ENCODE measurements at places on chromosomes 2 and 18.

DNA sequence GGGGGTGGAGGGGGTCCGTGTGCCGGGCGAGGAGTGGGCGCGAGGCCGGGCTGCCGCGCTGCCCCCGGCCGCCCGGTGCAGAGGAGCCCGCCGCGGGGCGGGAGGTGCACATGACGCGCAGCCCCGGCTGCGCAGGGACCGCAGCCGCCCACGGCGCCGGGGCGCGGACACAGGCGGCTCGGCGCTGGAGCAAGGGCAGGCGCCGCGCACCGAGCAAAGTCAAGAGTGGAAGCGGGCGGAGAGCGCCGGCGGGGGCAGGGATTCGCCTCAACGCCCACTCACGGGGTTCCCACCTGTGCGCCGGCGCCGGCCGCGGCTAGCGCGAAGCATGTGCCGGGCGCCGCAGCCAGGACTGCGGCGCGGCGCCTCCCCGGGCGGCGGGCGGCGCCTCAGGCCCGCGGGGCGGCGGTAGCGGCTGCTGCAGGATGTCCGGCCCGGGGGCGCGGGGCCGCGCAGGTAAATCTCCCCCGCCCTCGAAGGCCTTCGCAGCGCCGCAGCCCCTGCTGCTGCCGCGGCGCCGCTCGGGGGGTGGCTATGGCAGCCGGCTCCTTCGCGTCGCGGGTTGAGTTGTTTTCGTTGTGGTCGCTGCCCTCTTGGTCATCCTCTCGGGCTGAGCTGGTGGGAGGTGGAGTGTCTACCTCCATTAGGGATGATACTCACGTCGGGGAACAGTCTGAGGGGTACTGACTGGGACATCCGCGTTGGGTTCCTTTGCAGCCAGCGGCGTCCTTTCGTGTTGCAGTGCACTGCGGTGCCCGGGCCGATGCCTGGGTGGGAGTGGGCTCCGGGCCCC is 216.3 kb upstream of the DTNA start:
- peak; percentile 17 for DNase-seq

GRCh38 chr2:122831649-122832048 is 1076.2 kb downstream of the TSN start:
- no peak for DNase-seq

- DNase-seq = no peak
These were observed 302.1 kb downstream of the LPIN1 start for GRCh38 chr2:12048550-12048949.

- no peak for DNase-seq
These were observed 493.4 kb upstream of the FSIP2 start for GRCh38 chr2:185245216-185245615.

GRCh38 chr2:204027091-204027490 is 90.5 kb downstream of the ICOS start:
- no peak for DNase-seq

DNA sequence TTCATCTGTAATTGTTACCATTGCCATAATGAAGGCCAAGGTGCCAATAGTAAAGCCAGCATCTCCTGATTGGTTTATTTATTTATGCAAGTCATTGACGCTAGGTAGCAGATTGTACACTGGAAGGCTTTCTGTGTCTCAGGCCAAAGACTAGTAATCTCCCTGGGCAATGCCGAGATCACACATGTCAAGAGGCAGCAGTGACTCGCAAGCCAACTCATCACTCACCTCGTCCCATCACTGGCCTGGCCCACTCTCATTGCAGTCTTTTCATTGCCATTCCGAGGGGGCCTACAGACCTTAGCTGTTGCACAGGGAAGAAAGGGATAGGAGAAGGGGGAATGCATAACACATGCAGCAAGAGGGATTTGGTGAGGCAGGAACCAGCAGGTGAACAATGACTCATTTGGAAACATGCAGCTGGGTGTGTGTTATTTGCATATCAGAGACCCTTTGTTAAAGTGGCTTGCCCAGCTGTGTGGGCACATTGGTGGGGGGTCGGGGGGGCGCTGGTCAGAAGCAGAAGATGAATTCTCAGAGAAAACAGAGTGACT is 448.7 kb upstream of the HNRNPA3 start:
- no peak for DNase-seq

- DNase-seq = no peak
These were observed 5.6 kb downstream of the METTL5 start for GRCh38 chr2:169819106-169819505.

DNA sequence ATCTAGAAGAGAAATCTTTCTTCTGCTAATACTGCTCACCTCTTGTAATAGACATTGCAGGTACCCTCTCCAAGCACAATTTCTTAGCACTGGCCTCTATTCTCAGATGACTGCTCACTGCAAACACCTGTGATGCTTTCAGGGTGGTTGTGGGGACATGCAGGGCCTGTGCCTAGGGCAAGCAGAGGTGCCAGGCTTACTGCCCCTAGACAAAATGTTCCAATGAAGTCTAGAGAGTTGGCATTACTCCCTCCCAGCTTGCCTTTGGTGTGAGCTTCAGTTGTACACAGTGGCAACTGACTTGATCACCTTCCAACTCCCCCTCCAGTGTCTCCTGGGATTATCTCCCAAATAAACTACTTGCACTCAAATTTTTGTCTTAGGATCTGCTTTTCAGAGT is 12.9 kb upstream of the TXNDC2 start:
- DNase-seq = no peak

GRCh38 chr18:13726972-13727331 is 479 bp downstream of the RNMT start:
- no peak for DNase-seq

GRCh38 chr2:56287508-56287907 is 103.7 kb downstream of the CCDC85A start:
- DNase-seq = no peak

GRCh38 chr2:238287737-238288649 is at the start of gene PER2:
Gene PER2, minus strand, starts transcription at chr2:238288610. Its CDS starts 10,674 bp downstream, at chr2:238277936.
- DNase-seq = peak; percentile 72

- no peak for DNase-seq
These were observed 1102.8 kb upstream of the KLHL29 start for GRCh38 chr2:22282220-22282619.

DNA sequence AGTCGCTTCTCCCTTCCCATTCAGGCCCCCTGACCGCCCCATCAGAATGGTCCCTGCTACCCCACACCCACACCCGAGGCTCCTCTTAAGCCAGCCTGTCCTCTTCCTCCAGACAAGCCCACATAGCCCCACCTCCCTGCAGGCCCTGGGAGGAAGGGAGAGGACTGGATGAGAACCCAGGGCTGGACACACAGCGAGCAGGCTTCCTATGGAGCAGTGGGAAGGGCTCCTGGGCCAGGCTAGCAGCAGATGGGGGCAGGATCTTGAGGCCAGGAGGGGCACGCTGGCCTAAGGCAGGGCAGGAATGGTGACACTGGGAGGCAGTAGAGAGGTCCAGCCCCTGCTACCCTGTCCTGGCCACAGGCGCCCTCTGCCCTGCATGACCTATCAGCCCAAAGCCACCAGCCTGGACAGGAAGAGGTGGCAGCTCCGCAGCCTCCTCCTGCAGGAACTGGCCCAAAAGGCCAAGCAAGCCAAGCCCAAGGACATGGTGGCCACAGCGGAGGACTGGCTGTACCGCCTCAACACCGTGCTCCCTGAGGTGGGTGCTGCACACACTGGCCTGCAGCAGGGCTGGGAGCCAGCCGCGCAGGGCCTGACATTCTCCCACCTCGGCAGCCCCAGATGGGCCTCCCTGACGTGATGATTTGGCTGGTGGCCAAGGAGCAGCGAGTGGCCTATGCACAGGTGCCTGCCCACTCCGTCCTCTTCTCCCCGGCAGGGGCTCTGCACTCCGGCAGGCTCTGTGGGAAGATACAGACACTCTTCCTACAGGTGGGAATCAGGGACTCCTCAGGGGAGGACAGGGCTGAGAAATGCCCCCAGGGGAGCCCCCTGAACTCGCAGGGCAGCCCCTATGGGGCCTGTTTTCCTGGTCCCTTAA is 43.3 kb downstream of the FER1L5 start:
- no peak for DNase-seq

DNA sequence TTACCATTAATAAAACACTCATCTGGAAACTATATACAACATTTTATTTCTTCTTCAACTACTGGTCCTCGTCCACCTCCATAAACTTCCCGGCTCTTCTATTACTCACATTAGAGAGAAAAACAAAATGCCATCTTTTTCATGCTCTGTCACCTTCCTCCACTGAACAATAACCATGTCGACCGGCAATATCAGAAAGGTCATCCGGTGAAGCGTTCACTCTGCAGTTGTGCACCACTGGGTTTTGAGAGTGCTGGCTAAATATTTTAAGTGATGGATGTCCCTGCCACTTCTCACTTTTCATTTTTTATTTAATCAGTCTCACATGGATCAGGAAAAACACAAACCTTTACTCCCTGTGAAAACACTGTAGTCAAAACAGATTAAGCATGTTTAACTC is 48.2 kb downstream of the SPP2 start:
- no peak for DNase-seq

GRCh38 chr2:235148201-235149170 is 196.7 kb downstream of the SH3BP4 start:
- DNase-seq = no peak

- no peak for DNase-seq
These were observed 83.4 kb upstream of the TXNDC2 start for GRCh38 chr18:9802175-9803062.

DNA sequence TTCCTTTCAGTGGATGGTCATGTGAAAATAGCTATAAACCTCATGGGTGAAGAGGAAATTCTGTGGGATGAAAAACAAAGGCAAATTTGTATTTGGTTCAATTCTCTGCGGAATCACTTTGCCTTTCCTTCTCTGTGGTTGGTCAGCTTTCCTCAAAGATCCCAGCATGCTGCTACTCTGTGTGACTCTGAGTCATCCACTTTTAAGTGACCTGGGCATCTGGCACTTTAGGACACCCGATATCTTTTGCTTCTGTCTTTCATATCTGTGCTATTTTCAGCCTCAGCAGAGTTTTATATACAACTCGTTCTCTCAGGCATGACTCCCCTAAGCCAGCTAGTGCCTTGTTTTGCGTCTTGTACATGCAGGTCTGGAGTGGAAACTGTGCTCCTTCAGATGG is 217.0 kb upstream of the PIEZO2 start:
- DNase-seq = no peak

- DNase-seq = no peak
These were observed 96.2 kb upstream of the ARHGAP28 start for GRCh38 chr18:6633310-6633709.

GRCh38 chr2:46748121-46748520 is 167.5 kb downstream of the MCFD2 start:
- no peak for DNase-seq

DNA sequence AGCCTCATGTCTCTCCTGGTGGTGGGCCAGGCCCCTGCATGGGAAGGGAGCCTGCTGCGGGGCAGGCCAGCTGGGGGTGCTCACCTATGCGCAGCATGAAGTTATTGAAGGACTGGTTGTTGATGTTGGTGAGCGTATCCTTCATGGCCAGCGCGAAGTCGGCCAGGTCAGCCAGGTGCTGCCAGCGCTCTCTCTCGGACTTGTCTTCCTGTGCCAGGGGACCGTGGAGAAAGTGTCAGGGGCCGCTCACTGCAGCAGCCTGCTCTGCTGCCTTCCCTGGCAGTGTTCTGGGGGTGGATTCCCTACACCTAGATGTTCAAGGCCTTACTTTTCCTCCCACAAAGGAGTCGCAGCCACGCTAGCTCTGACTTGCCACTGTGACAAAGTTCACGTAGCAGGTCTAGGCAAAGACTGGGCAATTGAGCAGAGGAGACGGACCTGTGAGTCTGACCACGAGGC is 28.2 kb downstream of the CENPO start:
- DNase-seq = no peak

DNA sequence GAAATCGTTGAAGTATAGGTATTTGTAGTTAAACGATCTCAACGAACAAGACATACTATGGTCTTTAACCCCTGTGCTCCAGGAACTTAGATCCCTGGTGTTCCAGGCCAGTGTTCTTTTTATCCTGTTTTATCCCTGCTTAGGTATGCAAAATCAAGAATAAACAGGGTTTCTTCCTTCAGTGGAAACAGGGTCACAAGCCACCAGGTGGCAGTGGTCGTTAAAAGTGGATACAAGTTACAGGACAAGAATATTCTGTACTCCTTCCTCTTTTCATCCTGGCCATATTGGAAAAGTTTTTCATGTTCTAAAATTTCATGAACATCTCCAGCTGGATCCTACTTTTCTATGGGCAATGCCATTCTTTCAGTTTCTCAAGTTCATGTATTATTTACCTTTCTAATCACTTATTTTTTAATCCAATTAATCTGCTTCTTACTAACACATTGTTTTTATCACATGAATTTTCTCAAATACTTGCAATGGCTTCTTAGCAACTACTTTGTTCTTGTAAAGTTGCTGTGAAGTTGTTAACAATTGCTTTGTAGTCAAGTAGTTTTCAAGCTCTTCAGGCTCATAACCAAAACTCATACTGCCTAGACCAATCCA is 16.4 kb upstream of the HNMT start:
- DNase-seq = peak; percentile 37

- DNase-seq = no peak
These were observed 1060.6 kb upstream of the FANCL start for GRCh38 chr2:59301466-59302402.

GRCh38 chr2:152354909-152355308 is 19.9 kb downstream of the FMNL2 start:
- DNase-seq = no peak

DNA sequence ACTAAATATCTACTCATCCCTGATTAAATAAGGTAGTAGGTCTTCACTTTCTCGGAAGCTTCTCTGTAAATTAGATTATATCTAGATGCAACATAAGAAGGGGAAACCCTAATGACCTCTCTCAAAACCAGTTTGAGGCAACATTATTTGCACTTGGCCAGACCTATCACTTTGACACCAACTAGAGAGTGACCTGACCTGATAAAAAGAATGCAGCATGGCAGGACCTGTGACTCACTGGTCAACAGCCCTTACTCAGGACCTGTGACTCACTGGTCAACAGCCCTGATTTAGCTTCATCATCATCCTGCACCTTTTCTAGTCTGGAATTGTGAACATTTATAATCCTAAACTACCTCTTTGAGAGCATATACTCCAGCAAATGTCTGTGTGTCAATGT is 1957.7 kb upstream of the CELF4 start:
- DNase-seq = no peak

GRCh38 chr2:146623771-146624170 is 1221.1 kb upstream of the ACVR2A start:
- DNase-seq = no peak

- DNase-seq = no peak
These were observed 28.2 kb downstream of the RND3 start for GRCh38 chr2:150459281-150459680.

DNA sequence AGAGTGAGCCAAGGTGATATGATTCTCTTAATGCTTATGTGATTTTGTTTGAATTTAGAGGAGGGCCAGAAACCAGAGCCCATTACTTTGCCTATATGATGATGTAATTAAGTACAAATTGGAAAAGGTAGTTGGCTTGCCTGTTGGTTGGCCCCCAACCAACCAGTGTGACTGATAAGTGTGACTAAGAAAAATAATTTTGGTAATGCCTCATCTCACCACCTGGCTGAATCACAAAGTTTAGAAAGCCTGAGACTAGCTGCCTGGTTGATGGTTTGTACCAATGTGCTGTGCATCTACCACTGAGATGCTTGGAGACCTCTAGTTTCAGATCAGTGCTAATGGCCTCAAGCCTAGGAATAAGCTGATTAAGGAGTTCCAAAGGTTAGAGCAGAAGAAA is 338.7 kb downstream of the CDH2 start:
- no peak for DNase-seq
